ENCODE measurements at places on chromosomes 13 and 19. TPM values are rescaled to one million over a fixed set of nuclear protein-coding genes. Genes with fewer than 3 reads are reported as not detected.

DNA sequence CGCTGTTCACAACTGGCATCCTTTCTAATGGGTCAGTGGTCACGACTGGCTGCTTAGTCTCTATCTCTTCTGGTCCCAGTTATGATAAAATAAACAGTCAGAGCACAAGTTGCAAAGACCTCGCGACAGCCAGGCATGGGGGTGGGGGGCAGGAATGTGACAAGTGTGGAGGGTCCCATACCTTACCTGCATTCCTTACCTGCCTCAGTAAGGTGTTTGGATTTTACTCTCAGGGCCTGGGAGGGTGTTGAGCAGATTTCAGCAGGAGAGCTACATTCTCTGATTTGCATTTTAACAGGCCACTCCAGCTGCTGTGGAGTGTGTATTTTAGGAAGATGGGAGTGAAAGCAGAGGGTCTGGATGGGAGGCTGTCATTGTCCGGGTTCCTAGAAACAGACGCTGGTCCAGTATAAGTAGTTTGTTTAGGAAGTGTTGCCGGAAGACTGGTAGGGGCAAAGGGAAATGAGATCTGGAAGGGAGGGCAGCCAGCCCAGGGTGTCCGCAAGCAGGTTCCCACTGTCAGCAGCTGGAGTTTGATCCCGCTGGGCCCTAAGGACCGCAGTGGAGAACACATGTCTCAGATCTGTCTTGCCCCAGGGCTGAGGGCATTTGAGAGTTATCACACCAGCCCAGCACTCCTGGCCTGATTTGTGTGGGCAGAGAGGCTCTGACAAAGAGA is 920.0 kb downstream of the UQCRFS1 start:
- H3K4me1 ChIP-seq: no peaks in the 10 kb centered on the region
- no peaks in the 10 kb centered on the region for H3K36me3 ChIP-seq
- no peak overlapping the region for H3K4me3 ChIP-seq
- no peak overlapping the region for H3K27ac ChIP-seq
- no peaks in the 10 kb centered on the region for H3K27me3 ChIP-seq

DNA sequence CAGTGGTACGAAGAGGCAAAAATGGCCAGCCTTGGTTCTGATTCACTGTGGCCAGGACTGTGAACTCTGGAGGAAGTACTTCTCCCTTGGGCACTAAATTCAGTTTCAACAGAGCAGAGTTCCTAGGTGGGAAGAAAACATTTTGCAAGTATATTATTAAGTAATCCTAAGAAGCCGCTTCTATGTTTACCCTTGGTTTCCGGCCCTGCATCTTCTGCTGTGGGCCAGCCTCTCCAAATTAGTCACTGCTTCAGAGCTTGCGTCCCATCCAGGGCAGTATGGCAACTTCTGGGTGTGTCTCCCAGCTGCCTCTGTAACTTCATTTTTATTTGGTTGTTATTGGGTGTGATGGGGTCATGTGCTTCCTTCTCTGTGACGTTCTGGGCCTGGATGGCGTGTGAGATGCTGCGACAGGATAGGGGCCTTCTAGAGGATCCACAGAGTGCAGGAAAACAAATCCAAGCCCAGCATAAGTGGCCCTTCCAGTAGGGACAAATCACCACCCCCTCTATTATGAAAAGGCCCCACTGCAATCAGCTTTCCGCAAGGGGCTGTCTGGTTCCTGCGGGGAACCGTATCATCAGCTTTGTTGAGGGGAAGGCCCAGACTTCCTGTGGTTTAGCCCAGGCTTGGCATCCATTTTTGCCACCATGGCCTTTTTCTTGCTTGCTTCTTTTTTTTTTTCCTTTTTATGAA is 55.1 kb upstream of the C1QTNF9 start:
- H3K27ac ChIP-seq: no peak overlapping the region
- H3K27me3 ChIP-seq: peaks cover 21% of the 10 kb centered on the region
- H3K36me3 ChIP-seq: no peaks in the 10 kb centered on the region
- DNase-seq: no peak

DNA sequence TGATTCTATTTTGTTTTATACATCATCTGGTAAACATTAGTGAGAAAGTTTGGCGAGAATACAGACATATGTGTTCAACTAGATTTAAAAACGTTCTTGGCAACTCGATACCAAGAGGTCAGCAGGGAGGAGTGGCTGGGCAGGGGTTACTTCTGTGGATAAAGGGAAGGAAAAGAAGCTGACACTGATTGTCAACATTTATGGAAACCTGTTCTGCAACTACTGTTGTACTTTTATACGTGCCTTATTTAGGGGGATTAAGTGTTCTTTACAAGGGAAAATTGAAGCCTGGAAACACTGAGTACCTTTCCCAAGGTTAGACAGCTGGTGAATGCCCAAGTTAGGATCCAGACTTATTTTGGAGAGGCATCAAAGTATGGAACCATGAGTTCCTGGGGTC is 65.0 kb downstream of the MTUS2 start:
- no peaks in the 10 kb centered on the region for H3K27me3 ChIP-seq
- no peaks in the 10 kb centered on the region for H3K36me3 ChIP-seq
- H3K27ac ChIP-seq: no peak overlapping the region
- H3K4me3 ChIP-seq: no peak overlapping the region
- DNase-seq: no peak

DNA sequence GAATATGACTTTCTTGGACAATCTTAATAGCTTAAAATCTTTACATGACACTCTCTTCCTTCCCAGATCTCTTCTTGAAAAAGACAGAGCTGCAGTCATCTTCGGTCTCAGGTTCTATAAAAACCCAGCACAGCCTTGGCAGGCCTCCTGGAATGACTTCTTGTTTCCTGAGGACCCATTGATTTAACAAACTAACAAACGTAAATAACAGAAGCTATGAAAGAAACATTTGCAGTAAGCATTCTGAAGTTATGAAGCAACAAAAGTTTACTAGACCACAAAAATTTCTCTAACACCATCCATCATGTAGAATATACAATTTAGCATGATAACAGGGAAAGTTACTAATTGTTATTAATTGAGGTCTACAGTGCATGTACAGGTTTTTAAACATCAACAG is 62.8 kb upstream of the STARD13 start:
- peaks cover 16% of the 10 kb centered on the region for H3K27me3 ChIP-seq
- no peak overlapping the region for H3K4me3 ChIP-seq
- no peak overlapping the region for H3K27ac ChIP-seq
- H3K36me3 ChIP-seq: no peaks in the 10 kb centered on the region
- H3K4me1 ChIP-seq: no peaks in the 10 kb centered on the region

- H3K36me3 ChIP-seq: peaks cover 46% of the 10 kb centered on the region
- no peak overlapping the region for H3K4me3 ChIP-seq
- peaks cover 89% of the 10 kb centered on the region for H3K4me1 ChIP-seq
- no peaks in the 10 kb centered on the region for H3K27me3 ChIP-seq
- no peak for DNase-seq
- no peak overlapping the region for H3K27ac ChIP-seq
These were observed 7.0 kb downstream of the SBNO2 start for GRCh38 chr19:1166872-1167573.

AMER2 gene
- total RNA-seq: not detected

DNA sequence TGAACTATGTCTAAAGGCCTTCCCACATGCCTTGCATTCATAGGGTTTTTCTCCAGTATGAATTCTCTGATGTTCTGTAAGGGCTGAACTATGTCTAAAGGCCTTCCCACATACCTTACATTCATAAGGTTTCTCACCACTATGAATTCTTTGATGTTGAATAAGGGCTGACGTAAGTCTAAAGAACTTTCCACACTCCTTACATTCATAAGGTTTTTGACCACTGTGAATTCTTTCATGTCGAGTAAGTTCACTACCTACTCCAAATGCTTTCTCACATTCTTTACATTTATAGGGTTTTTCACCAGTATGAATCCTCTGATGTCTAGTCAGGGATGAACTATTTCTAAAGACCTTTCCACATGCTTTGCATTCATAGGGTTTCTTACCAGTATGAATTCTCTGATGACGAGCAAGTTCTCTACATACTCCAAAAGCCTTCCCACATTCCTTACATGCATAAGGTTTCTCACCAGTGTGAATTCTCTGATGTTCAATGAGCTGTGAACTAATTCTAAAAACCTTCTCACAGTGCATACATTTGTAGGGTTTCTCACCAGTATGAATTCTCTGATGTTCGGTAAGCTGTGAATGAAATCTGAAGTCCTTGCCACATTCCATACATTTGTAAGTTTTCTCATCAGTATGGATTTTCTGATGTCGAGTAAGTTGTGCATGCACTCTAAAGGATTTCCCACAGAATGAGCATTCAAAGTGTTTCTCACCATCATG is 19.1 kb upstream of the ZNF260 start:
- DNase-seq: no peak
- peaks cover 59% of the 10 kb centered on the region for H3K36me3 ChIP-seq

CEACAM7 gene
- total RNA-seq: not detected

DNA sequence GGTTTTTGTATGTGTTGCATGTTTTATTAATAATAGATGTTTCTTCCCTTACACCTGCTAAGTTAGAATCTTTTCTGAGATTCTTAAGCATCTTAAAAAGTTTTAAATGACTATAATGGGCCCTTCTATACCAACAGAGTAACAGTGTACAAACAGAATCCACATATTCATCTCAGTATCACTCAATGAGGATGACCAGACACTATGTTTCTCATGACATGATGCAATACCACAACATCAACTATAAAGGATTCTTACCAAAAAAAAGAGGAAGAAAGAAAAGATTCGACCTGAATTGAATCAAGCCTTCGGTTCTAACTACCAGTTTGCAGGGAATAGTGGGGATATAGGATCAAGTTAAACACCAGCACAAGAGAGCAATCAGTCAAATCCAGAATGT is 56.5 kb downstream of the INTS6 start:
- no peaks in the 10 kb centered on the region for H3K4me1 ChIP-seq
- H3K27ac ChIP-seq: no peak overlapping the region
- no peaks in the 10 kb centered on the region for H3K27me3 ChIP-seq
- no peak overlapping the region for H3K4me3 ChIP-seq
- H3K36me3 ChIP-seq: peaks cover 13% of the 10 kb centered on the region
- DNase-seq: no peak

DNA sequence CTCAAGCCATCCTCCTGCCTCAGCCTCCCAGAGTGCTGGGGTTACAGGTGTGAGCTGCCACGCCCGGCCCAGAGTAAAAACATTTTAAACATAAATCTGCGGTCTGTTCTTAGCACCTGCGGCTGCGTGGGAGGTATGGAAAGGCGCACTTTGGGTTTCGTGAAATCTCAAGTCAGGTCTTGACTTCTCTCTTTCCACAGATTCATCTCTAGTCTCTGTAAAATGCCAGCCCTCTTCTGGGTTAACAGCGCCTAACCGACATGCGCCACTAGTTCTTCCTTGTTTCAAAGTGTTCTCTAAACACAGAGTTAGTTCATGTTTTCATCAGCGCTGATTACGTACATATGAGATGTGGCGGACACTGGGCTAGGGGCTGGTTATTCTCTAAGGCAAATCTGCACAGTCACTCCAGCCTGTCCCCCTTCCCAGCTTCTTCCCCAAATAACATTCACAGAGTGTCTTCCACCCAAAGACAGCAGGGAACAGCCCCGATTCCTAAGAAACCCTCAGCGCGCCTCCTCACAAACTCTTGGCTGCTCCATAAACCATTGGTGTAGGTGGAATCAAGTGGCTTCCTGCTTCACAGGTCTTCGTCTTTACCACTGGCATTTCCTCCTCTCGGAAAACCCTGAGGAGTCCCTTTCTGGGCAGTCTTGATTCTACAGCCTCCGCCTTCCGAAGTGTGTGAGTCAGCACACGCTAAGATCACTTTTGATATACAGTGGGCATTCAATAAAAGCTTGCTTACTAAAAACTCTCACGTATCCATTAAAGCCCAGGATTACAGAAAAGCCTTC is 1.4 kb downstream of the PARP4 start:
- peak; percentile 30 for DNase-seq
- no peaks in the 10 kb centered on the region for H3K27me3 ChIP-seq
- H3K4me1 ChIP-seq: peaks cover 20% of the 10 kb centered on the region
- peak overlapping the region; percentile 80 for H3K4me3 ChIP-seq

DNA sequence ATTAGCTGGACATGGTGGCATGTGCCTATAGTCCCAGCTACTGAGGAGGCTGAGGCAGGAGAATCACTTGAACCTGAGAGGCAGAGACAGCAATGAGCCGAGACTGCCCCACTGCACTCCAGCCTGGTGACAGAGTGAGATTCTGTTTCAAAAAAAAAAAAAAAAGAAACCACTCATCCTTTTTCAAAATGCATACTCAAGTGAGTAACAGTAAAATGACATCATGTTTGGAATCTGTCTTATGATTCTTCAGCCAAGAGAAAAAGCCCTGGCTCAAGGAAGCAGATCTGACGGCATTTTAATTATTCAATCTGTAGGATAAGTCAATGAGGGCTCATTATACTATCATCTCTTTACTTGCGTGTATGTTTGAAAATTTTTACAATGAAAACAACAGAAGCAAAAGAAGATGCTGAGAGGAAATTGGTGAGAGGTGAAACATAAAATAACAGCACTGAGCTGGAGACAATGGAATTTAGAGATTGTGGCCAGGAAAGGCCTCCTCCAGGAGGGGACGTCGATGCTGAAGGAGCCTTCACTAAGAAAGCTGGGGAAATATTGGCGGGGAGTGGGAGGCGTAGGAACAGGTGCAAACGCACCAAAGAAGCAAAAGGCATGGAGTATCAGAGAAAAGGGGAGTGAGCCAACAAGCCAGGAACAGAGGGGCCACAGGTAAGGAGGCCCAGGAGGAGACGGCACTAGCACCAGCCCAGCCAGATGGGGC is 12.9 kb upstream of the CCNE1 start:
- H3K27ac ChIP-seq: no peak overlapping the region
- no peaks in the 10 kb centered on the region for H3K36me3 ChIP-seq
- peaks cover 20% of the 10 kb centered on the region for H3K27me3 ChIP-seq
- H3K4me1 ChIP-seq: no peaks in the 10 kb centered on the region
- DNase-seq: no peak

GRCh38 chr13:96551546-96551945 is 442.7 kb downstream of the OXGR1 start:
- H3K27ac ChIP-seq: no peak overlapping the region
- no peak for DNase-seq
- H3K36me3 ChIP-seq: no peaks in the 10 kb centered on the region
- no peak overlapping the region for H3K4me3 ChIP-seq
- H3K27me3 ChIP-seq: no peaks in the 10 kb centered on the region

DNA sequence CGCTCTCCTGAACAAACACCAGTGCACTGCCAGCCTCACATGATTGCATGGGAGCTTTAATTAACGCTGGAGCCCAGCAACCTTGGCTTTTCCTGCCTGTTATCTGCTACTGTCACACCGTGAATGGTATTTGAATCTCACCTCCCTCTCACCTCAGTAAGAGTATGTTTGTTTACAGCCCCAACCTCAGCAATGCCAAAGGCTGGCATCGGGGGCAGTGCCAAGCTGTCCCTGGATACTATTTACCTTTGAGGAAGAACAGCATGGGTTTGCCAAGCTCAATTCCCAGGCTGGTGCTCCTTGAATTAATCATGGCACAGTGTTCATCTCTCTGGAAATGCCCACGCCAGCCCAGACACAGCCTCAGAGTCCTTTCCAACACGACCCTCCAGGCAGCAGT is 57.2 kb upstream of the SERPINE3 start:
- no peak for DNase-seq
- H3K27ac ChIP-seq: no peak overlapping the region
- H3K27me3 ChIP-seq: peaks cover 21% of the 10 kb centered on the region
- no peaks in the 10 kb centered on the region for H3K36me3 ChIP-seq
- H3K4me3 ChIP-seq: no peak overlapping the region

- H3K36me3 ChIP-seq: no peaks in the 10 kb centered on the region
- H3K4me1 ChIP-seq: peaks cover 7% of the 10 kb centered on the region
- H3K27ac ChIP-seq: no peak overlapping the region
- DNase-seq: no peak
- H3K4me3 ChIP-seq: no peak overlapping the region
These were observed 13.8 kb downstream of the FPR1 start for GRCh38 chr19:51737924-51738323.

GRCh38 chr19:10260141-10260584 is 8.1 kb downstream of the MRPL4 start:
- peaks cover 43% of the 10 kb centered on the region for H3K36me3 ChIP-seq
- no peak overlapping the region for H3K4me3 ChIP-seq
- H3K27ac ChIP-seq: no peak overlapping the region
- no peaks in the 10 kb centered on the region for H3K27me3 ChIP-seq
- H3K4me1 ChIP-seq: peaks cover 5% of the 10 kb centered on the region
